ENCODE measurements at places on chromosomes 2 and 18.

DNA sequence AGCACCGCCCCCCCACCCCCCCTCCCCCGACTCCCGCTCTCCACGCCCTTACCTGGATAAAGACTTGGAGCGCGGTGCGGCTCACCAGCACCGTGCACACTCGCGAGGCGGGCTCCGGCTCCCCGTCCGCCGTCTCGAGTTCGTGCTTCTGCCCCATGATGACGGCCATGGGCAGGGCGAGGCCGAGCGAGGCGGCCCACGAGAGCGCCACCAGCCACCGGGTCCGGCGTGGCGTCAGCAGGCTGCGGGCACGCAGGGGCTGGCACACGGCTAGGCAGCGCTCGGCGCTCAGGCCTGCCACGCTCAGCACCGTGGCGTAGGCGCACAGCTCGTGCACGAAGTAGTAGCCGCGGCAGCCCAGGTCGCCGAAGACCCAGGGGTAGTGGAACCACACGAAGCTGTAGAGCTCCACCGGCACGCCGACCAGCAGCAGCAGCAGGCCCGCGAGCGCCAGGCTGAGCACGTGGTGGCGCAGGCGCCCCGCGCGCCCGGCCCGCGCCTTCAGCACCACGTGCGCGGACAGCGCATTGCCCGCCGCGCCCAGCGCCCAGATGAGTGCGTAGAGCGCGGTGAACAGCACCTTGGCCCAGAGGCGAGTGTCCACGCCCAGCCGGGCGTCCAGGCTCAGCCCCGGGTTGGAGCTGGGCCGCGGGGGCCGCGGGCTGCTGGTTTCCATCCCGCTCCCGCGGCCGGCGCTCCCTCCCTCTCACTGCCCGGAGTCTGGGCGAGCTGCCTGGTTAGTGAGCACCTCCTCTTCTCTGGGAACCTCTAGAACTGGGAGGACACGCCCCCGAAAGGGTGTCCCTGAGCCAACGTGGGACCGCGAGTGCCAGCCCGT is at the start of gene NTSR2:
Gene NTSR2, minus strand, starts transcription at position 742 of the 838 bp plus-strand sequence. Its CDS starts 66 bp downstream, at position 676.
- no peak for DNase-seq

- DNase-seq = no peak
Observed at GRCh38 chr2:157827377-157827776, 48.8 kb downstream of the ACVR1 start.

- DNase-seq = no peak
Observed at GRCh38 chr2:48483506-48483905, 46.4 kb upstream of the STON1 start.

- DNase-seq = no peak
Observed at GRCh38 chr18:48787203-48788151, 163.3 kb downstream of the SMAD7 start.

DNA sequence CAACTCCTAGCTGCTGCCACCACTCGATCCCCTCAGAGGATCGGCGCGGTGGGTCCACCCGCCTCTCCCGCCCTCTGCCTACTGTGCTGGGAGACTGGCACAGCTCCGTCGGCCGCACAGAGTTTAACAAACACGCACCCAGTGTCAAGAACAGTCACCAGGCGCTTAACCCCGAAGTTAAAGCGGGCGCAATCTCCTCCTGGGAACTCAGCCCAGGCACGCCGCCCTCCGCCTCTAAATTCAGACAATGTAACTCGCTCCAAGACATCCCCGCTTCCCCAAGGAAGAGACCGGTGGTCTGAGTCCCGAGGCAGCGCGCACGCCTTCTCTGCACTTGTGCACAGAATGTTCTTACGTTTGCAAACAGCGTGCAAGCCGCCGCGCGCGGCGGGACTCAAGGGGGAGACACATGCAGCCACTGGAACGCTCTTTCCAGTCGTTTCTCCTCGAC is 533 bp downstream of the CXCR4 start:
- peak; percentile 54 for DNase-seq

GRCh38 chr18:13915995-13916431 is 677 bp upstream of the MC2R start:
- DNase-seq = no peak

- DNase-seq = no peak
Observed at GRCh38 chr2:20436716-20437470, 10.0 kb upstream of the RHOB start.

DNA sequence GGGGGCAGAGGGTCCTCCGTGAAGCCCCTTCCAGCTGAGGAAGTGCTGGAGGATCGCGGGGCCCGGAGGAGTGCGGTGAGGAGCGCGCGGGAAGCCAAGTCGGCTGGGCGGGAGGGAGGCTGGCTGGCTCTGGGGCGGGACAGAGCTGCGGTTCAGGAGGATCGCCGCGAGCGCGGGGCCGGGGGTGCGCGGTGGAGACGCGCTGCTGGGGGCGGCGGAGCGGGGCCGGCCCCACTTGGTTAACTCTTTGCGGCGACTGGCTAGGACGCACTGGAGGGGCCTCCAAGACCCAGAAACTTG is 464 bp downstream of the CYBRD1 start:
- peak; percentile 14 for DNase-seq

- DNase-seq = no peak
Observed at GRCh38 chr2:102872388-102872787, 110.6 kb downstream of the TMEM182 start.

DNA sequence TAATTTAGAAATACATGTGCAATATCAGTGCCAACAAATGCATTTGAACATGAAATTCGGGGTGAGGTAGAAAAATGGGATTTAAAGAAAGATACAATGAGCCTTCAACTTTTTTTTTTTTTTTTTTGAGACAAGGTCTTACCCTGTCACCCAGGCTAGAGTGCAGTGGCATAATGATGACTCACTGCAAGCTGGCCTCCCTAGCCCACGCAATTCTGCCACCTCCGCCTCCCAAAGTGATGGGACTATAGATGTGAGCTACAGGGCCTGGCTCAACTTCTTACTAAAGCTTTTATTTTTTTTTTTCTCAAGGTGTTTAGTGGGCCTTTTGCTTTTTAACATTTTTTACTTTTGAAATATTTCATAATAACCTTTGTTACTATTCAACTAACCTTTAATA is 365.6 kb downstream of the LRRTM4 start:
- peak; percentile 20 for DNase-seq

GRCh38 chr18:4433717-4434116 is 21.4 kb downstream of the DLGAP1 start:
- peak; percentile 6 for DNase-seq

DNA sequence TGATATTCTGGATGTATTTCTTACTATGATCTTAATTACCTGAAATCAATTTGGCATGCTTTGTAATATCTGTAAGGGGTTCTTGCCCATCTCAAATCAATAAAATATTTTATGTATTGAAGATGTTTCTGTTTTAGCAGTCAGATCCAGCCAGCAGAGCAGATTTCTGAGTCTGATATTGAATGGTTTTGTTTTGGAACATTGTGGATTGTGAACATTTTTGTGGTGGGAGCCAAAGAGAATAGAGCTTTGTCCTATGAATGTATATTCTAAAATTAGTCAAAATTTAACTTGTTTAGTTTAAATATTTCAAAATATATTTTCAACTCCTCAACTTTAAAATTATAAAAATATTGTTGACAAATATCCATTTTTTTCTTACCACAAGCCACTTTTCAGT is 197.0 kb downstream of the UBE2E3 start:
- no peak for DNase-seq

DNA sequence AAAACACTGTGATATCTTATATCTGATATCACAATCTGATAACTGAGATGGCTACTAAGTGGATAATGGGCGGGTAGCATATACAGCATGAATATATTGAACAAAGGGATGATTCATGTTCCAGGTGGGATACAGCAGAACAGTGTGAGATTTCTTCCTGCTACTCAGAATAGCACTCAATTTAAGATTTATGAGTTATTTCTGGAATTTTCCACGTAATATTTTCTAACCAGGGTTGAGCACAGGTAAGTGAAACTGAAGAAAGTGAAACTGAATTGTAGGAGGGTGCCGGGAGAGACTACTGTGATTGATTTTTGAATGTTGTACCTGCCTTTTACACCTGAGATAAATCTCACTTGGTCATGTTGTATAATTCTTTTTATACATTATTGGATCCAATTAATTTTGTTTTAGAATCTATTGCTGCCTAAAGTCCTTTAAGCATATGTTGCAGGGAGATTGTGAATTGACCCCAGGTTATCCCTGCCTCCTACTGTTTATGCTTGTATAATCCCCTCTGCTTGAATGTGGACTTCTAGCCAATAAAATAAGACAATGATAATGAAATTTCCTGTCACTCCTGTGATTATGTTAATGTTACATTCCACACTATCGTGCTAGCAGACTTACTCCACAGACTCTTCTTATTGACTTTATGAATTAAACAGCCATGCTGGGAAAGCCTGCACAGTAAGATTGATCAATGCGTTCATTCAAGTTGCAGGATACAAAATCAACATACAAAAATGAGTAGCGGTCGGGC is 67.6 kb upstream of the RBBP8 start:
- DNase-seq = no peak

DNA sequence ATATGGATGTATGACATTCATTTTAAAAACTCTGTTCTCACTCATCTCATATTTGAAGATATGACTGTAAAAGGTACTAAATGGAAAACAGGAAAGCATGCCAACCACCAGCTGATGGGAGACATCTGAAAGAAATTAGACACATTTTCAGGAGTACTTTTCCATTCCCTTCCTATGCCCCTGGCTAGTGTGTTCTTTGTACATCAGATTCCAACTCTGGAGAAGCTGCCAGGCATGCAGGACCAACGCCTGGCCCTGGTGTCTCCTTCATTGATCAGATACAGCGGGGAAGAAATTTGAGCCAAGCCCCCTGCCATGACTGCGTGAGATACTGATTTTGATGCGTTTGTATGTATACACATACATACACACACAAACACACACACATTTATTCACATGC is 599.0 kb upstream of the SYT4 start:
- DNase-seq = no peak

DNA sequence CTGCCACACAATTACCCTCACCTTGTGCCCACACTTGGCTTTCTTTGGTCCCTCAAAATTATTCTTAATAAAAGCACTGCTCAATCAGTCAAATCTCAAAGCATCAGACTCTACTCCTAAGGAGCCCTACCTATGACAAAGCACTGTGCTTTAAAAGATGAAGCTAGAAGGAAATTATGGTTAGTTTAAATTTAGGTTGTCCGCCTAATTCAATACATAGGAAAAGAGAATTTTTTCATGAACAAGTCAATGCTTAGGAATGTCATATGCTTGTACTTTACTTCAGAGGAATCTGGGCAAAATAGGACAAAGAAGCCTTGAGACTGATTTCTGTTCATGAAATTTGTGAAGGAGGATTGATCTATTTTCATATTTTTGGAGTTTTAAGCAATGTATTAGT is 726.4 kb upstream of the CDH2 start:
- DNase-seq = no peak

Measured in SW480 (cell line).